ENCODE measurements at places on chromosomes 4 and X. TPM values are rescaled to one million over a fixed set of nuclear protein-coding genes. Genes with fewer than 3 reads are reported as not detected.
A peak's percentile ranks its signal among the peaks of the same experiment; 100 is the strongest.

GRCh38 chr4:139337612-139338011, 35.3 kb upstream of the NDUFC1 start:
- no peak for DNase-seq

DNA sequence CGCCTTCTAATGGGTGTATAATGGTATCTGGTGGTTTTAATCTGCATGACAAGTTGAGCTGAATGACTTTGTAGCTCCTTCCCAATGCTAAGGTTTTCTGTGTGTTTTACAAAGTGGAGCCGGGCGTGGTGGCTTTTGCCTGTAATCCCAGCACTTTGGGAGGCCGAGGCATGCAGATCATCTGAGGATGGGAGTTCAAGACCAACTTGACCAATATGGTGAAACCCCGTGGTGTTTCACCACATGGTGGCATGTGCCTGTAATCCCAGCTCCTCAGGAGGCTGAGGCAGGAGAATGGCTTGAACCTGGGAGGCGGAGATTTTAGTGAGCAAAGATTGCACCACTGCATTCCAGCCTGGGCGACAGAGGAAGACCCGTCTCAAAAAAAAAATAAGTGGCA, 28.9 kb downstream of the ARFIP1 start:
- DNase-seq = no peak

DNA sequence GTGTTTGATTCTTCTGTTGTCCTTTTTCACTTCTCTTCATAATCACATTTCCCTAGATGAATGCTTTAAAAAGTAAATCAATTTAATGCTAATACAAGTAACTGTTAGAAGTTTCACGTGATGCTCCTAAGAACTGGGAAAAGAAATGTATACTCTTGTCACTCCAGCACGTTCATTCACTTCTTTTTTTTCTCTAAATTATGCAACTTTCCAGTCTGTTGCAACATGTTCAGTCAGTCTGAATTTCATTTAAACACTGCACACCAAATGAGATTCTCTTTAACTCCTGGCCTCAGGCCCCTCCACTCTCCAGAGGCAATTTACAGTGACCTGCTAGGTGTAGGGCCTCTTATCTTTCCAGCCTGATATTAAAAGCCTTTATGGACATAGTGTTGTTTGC, 321.9 kb downstream of the HS3ST1 start:
- DNase-seq = peak; percentile 33

- DNase-seq = no peak
These were observed 210.5 kb upstream of the RPS6KA3 start for GRCh38 chrX:20477219-20477618.

DNA sequence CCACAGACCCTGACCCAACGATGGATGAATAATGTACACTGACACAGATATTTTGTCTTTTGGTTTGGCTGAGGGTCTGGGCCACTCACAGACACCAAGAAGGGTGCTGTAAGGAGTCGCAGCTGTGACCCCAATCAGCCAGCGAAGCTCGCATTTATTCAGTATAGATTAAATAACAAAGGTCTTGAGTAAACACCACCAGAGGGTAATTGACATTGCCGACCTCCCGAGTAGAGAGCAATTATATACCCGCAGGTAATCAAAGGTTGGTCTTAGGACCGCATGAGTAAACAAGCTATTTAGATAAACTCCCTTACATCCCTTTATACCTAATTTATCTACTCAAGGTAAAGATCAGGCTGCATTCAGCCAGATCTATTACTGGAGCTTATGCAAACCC, 297.1 kb downstream of the ADAM29 start:
- no peak for DNase-seq

The TCEAL6 gene
- not detected for polyA plus RNA-seq

Measured in left lung (tissue), 14 donors.